D341Med (cell line): ENCODE measurements at places on chromosomes 1 and 21.

DNA sequence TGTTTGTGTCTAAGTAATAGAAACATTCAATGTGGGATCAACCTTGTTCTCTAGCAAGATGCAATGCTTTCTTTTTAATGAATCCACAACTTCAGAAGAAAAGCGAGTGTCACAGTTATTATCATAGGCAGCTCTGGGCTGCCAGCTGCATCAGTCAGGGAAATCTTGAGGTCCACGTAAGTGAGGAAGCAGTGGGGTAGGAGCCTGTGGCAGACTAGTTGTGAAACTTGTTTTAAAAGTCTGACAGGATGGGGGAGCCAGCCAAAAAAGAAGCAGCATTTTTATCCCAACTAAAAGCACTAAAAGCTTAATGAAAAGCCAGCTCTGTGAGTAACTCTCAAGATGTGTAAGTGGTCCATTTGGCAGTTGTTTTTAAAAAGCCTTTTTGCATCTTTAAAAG is 113.1 kb downstream of the ZNF326 start:
- DNase-seq, result no peak

DNA sequence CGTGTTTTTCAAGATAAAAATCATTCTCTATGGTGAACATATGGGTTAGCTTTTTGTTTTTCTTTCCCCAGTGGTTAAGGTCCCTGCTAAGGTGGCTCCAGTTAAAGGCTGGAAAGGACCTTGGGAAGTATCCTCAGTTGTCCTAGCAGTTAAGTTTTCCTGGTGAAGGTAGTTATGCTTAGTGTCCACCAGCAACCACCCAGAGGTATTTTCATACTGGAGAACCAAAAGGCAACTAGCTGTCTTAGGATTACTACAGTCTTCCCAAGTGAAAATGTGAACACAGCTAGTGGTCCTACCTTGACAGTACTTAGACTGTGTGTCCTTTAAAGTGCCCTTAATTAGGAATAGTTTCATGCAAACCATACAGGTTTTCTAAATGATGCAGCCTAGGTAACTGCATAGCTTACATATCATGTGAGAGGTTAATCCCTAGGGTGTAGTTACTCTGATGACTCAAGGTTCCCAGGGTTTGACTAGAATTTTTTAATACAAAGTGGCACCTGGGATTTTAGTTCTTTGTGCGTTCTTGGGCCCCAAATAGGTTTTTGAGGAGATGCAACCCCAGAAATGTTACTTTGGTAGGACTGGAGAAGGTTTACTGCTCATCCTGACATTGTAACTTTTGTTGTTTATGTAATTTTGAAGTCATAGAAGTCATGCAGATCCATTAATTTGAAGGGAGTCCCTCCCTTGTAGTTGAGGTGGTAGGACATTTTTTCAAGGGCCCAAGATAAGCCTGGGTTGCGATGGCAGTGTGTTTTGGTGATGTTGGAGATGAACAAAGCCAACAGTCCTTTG is 36.5 kb downstream of the YY1AP1 start:
- no peak for DNase-seq

GRCh38 chr21:30223596-30223995 is 7.7 kb upstream of the CLDN8 start:
- no peak for DNase-seq

GRCh38 chr1:168116327-168116799 is 20.4 kb downstream of the GPR161 start:
- no peak for DNase-seq

DNA sequence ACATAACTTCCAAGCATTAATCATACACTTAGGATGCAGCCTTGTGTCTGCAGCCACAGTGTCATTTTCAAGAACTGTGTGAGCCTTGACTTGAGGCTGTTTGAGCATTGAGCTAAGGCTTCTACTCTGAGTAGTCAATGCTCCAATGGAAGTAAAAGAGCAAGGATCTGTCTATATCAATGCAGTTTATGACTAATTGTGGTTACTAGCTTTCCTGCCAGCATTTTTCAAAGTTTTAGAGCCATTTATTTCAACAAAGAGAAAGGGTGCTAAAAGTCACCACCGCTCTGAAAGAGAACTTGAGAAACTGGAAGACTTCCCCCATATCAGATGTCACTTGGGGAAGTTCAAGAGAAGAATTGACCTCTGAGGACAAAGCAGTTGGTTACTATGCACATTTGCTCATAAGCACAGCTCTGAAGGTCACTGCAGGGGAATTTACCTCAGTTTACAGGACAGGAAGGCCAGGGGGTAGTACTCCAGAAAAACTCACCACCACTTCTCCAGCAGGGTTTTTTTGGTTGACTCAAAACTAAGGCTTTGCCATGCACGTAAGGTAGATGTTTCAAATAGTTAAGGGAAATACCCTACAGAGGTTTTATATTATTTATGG is 24.5 kb upstream of the RGS1 start:
- DNase-seq, result no peak

DNA sequence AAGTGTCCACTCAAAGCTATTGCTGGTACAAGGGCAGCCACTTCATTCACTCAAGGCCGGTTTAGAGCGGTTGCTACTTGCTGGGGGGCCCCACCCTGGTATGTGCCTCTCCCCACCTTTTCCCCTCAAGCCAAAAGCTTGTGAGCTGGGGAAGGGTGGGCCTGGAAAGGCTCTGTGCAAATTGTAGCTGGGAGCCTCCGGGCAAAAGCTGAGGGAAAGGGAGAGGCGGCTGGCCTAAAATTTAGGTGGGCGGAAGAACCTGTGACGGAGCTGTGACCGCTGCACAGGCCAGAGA is 306 bp upstream of the SH3D21 start:
- no peak for DNase-seq

DNA sequence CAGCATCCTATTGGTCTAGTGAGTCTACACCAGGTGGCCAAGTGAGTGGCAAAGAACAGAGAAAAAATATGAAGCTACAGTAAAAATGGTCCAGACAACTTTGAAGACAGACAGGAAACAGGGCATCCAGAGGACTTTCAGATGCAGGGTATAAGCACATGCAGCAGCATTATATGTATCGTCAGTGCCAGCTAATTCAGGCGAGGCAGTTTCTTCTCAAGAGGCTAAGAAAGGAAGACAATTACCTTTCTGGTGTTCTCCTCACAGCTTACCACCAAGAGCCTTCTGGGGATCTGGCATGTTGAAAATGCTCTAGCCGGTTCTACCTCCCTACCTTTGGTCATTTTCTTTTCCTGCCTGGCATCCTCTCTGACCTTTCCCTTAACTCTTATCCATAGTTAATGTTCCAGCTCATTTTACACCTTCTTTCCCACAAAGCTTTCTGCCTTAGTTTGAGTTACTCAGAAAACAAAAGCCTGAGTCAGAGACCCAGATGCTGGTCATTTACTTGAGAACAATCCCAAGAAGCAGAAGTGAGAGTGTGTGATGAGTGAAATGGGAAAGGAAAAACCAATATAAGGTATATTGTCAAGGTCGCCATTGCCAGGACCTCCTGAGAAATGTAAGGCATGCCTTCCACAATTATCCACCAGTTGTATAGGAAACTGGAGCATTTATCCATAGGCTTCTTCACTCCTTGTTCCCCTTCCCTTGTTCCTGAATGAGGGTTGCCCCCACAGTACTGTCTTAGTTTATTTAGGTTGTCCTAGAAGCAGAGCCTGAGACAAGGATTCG is 444.1 kb downstream of the PLPP3 start:
- DNase-seq, result no peak

GRCh38 chr1:28028873-28029654 is 59.3 kb downstream of the EYA3 start:
- DNase-seq, result no peak
